Substantia nigra (tissue), 51 donors: ENCODE measurements at places on chromosomes 6 and 20.

DNA sequence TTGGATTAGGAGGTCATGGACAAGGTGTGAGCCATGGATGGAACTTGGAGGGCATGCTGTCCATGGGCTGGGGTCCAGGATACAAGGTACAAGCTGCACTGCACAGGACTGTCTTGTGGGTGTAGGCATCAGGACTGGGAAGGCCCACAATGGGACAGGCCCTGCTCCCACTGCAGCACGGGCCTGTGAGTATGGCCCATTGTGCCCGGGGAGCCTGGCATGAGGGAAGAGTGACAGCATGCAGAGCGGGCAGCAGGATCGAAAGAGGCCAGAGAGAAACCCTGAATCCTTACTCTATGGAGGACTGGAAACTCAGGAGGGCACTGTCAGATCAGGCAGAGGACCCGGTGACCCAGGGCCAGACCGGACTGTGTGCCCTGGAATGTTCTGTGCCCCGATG is 211.3 kb downstream of the PREX1 start:
- no peak for DNase-seq

DNA sequence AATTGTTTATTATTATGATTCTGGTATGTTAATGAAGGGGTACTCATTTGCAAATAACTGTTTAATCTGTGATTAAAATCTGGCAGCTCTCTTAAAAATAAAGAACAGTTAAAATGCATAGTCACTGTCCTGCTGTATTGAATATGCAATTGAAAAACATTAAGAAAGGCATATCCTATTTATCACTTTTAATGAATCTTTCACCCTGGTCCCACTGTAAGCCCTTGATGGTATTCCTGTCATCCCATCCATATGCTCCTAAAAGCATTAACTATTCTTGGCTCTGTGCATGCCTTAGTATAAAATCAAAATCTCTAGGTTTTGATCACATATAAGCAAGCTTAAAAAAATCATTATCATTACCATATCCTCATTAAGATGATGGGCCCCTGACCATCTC is 411.0 kb upstream of the SOX4 start:
- DNase-seq: no peak

DNA sequence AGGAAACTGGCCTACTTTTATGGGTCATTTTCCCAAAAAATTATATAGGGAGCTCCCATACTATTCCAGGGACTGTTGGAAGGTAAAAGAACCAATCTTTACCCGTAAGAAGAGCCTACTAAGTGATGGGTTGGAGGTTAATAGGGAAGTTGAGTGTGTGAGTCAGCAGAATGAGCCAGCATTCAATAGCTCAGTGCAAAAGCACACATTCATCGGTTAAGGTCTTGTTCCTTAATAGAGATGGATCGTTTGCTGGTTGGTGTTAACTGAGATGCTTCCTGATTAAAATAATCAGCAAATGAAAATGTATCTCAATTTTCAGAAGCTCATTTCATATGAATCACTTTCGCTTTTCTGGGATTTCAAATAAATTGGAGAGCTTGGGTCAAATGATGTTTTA is 115.3 kb upstream of the MRPS10 start:
- no peak for DNase-seq

- no peak for DNase-seq
These were observed 49.6 kb downstream of the PTCHD4 start for GRCh38 chr6:48061265-48061990.

- DNase-seq: no peak
These were observed 30.3 kb upstream of the POPDC3 start for GRCh38 chr6:105209950-105210706.

GRCh38 chr6:10391799-10392198 is 23.1 kb downstream of the TFAP2A start:
- DNase-seq: no peak

GRCh38 chr6:3943331-3943765 is 94.2 kb downstream of the FAM50B start:
- no peak for DNase-seq

GRCh38 chr6:121223212-121223611 is 111.1 kb downstream of the TBC1D32 start:
- no peak for DNase-seq

GRCh38 chr6:24797596-24798216 is 1.0 kb downstream of the ARMH2 start:
- DNase-seq: no peak

GRCh38 chr6:98821756-98822405 is 12.5 kb upstream of the POU3F2 start:
- DNase-seq: no peak

GRCh38 chr6:121434037-121434770 is 1.2 kb upstream of the GJA1 start:
- no peak for DNase-seq

GRCh38 chr6:44534291-44534690 is 146.8 kb downstream of the CDC5L start:
- no peak for DNase-seq

GRCh38 chr6:92577077-92577719 is 842.2 kb downstream of the EPHA7 start:
- no peak for DNase-seq

DNA sequence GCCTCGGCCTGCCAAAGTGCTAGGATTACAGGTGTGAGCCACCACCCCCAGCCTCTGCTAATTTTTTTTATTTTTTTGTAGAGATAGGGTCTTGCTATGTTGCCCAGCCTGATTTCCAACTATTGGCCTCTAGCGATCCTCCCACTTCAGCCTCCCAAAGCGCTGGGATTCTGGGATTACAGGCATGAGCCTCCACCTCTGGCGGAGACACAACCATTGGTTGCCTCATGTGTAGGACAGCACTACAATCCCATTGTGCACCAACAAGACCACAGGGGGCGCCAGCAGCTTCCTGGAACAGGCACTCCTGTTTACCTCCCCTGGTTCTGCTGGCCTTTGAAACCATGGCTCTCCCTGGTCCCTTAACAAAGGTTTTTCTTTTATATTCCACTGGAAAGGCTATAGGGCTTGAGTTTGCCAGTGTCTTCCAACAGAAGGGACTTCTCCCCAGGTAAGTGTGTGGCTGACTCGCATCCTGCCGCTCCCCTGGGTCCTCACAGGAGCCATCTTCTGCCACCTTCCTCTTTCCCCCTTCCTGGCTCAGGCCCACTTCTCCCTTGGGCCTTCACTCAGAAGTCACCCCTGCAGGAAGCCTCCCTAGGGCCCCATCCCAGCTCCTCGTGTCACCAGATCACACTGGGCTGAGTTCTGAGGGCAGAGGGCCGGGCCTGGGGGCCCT is 39.2 kb upstream of the TLDC2 start:
- DNase-seq: peak; percentile 57

- DNase-seq: no peak
These were observed 27.6 kb downstream of the PHACTR3 start for GRCh38 chr20:59631751-59632540.

DNA sequence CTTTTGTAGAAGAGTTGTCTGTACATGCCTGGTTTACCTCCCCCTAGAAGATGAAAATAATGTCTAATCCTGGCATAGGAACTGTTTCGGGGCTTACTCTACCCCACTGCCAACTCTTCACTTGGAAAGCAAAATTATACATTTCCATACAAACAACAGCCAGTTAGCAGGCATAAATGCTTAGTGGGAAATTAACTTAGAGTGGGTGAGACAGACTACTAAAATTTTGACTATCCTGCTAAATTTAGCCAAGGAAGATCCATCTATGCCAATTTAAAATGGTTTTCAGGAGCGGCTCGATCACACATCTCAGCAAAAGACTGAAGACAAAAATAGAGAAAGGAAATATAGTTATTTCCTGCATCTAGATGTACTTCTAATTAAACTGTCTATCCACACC is 221.2 kb downstream of the TPBG start:
- DNase-seq: no peak

DNA sequence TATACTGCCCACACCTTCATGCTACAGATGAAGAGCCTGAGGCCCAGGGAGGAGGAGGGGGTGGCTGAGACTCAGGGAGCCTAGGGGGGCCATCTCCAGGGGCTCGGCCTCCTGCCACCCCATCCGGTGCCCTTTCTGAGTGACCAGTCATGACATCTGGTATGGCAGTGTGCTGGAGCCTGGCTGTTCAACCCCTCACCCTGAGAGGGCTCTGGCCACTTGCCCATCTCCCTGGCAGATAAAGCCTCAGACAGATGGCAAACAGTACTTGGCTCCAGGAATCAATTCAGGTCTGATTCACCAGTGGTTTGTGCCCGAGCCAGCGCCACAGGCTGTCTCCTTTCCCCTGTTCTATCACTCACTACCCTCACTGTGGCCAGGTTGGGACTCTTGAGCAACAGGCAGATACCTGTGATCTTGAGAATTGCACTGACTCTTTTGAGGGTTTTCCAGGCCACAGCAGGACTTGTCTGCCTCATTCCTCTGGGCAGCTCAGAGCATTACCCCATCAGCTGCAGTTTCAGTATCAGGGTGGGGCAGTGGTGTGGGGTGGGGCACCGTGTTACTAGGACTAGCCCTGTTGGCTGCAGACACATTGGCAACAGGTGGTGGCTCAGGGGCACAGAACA is 22.8 kb downstream of the SRSF3 start:
- peak; percentile 37 for DNase-seq

GRCh38 chr20:50521221-50522052 is 11.3 kb downstream of the PTPN1 start:
- DNase-seq: no peak

GRCh38 chr6:121896363-121896762 is 460.9 kb downstream of the GJA1 start:
- DNase-seq: no peak

GRCh38 chr20:57746832-57747404 is 37.1 kb upstream of the PMEPA1 start:
- DNase-seq: no peak

GRCh38 chr6:128723667-128724066 is 159.3 kb upstream of the LAMA2 start:
- DNase-seq: no peak

DNA sequence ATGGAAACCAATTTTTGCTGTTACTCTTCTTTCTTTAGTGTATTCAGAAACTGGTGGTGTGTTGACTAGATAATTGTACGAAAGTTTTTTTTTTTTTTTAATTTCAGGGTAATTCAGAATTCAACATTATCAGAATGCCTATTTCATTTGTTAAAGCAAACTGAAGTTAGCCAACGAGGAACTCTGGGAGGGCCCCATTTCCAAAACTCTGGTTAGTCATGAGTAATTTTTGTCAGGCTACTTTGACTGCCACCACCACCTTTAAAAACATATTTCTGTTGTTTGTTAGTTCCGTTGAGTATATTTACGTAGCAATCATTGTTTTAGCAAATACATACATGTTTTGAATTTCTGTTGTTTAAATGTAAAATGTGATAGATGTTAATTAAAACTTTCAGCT is 763 bp downstream of the ZKSCAN8 start:
- no peak for DNase-seq

GRCh38 chr6:27176523-27177484 is 70.7 kb upstream of the PRSS16 start:
- no peak for DNase-seq

- no peak for DNase-seq
These were observed 1102.8 kb upstream of the FLRT3 start for GRCh38 chr20:15440049-15440820.

DNA sequence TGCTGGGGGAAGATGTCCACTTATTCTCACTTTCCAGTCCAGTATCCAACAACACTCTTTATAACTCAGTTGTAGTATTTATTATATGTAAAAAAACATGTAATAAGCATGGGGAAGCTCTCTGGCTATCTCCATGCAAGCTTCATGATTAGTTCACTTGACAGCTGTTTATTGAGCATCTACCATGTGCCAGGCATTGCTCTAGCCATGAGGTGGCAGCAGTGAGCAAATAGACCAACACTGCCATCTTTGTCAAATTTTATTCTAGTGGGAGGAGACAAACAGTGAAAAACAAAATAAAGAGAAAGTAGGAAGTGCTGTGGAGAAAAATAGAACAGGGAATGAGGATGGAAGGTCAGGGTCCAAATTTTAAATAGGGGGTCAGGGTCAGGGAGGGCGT is 131.8 kb downstream of the CFAP61 start:
- no peak for DNase-seq

- no peak for DNase-seq
These were observed 12.8 kb downstream of the NHSL1 start for GRCh38 chr6:138486249-138487101.

DNA sequence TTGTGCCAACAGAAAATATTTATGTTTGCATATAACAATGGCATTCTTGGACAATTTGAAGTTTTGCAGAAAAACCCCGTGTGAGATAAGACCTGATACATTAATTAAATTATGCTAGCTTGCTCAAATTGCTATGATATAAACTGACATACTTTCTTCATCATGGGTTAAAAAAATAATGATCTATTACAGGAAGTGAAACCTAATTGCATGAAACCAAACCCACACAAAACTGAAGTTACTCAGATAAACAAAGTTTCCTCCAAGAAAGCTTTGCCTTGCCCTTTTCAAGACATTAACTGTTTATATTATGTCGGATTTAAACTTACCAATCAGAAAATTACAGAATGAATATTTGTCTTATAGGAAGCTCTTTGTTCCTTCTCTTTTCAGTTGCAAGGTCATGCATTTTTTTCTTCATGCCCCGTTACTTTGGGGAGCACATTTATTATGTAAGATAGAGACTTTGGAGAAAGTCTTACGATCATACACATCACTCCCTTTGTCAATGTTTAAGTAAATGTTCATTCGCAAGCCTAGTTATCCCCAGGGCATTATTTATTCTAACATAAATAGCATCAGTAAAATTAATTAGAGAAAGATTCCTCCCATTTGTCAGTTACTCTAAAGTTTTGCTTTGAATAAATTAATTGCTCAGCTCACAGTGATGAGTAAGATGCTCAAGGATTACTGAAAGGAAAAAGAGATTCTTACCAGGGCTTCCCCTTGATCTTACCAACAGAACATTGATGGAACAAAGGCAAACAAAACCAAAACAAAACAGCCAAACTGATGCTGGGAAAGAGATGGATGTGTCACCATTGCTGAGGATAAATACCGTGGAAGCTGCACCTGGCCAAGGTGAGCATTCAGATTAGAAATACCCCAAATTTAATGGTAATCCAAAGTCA is 14.8 kb upstream of the TMEM244 start:
- no peak for DNase-seq

DNA sequence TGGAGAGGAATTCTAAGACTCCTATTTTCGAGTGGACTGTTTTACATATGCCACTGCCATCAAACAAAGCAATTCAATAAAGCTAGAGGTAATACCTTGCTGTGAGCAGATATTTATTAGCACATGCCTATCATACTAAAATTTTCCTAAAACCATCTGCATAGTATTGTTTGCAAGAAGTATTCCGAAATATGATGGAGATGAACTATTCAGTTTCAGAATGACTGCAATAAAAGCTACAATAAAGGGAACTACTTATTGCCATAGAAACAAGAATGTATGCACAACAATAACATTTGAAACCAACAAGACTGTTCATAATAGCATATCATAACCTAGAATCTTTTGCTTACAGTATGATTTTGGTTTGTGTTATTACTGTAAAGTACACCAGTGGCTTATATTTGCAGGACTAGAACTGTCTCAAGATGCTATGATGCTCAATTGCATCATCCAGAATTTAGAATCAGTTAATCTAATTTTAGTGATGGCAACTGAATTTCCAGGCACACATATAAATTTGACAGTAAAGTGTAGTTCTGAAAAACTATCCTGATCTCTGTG is 144.3 kb downstream of the GRIK2 start:
- no peak for DNase-seq
